ENCODE measurements at places on chromosomes 2 and 18. TPM values are rescaled to one million over a fixed set of nuclear protein-coding genes. Genes with fewer than 3 reads are reported as not detected.

DNA sequence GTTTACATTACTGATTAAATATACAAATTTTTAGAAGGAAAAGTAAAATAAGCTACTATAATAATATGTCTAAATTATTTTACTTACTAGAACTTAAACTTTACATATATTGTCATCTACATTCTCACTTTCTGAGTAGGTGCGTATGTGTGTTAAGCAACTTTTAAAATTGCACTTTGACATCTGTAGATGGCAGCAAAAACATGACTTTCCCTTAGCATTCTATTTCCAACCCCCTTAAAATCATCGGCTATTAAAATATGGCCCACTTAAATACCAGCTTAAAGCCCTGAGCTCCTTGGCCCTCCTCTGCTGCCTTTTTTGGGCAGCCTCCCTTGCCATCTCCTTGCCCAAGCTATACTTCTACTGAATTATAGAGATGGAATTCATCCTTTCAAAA, 78.0 kb downstream of the UPP2 start:
- DNase-seq, result no peak

GRCh38 chr2:226932443-226932842, 96.6 kb downstream of the RHBDD1 start:
- no peak for DNase-seq

Gene PRKAG3
- polyA plus RNA-seq, result not detected

GRCh38 chr18:58495634-58496033, 133.3 kb downstream of the ALPK2 start:
- no peak for DNase-seq

Data from H1 (cell line).